ENCODE measurements at places on chromosomes 12 and 14.
A peak's percentile ranks its signal among the peaks of the same experiment; 100 is the strongest.

DNA sequence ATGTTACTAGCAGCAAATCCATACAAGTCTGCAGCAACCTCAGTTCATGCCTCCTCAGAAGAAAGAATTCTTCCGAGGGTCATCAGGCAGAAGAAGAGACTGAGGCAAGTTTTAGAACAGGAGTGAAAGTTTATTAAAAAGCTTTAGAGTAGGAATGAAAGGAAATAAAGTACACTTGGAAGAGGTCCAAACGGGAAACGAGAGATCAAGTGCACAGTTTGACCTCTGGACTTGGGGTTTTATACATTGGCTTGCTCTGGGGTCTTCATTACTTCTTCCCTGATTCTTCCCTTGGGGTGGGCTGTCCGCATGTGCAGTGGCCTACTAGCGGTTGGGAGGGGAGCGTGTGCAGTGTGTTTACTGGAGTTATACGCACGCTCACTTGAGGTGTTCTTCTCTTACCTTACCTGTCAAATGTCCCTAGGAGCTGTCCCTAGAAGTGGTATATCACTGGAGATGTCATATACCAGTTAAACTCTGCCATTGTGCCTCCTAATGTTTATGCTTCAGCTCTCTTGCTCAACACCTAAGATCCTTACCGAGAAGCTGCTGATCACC lies 372.8 kb upstream of the KITLG start:
- no peak for DNase-seq

DNA sequence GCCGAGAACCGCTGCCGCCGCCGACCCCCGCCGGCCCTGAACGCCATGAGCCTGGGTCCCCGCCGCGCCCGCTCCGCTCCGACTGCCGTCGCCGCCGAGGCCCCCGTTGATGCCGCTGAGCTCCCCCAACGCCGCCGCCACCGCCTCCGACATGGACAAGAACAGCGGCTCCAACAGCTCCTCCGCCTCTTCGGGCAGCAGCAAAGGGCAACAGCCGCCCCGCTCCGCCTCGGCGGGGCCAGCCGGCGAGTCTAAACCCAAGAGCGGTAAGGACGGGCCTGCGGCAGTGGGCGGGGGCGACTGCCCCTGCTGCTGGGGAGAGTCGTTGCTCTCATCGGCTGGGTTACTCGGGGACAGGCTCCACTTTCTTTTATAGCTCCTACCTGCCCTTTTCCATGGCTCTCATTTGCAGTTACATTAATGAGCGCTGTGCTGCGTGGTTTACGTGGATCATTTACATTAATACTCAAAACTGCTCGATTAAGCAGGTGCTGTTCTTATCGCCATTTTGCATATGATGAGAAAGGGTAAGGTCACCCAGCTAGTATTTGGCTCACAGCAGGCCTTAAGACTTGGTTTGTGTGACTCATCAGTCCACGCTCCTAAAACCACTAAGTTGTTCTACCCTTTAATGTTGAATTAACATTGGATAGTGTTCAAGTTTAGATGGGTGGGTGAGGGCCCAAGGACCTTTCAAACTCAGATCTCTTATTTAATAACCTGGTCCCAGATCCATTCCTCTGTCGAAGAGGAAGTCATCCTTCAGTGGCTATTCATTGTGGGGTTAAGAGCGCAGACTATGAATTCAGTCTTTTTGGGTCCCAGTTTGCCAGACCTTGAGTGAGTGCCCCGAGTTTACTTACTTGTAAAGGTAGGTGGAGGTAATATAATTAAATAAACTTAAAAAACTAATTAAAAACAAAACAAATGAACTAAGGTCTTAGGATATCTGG lies 823 bp downstream of the RNF10 start:
- peak; percentile 84 for DNase-seq

GRCh38 chr14:98769326-98769725 lies 502.7 kb downstream of the BCL11B start:
- no peak for DNase-seq

DNA sequence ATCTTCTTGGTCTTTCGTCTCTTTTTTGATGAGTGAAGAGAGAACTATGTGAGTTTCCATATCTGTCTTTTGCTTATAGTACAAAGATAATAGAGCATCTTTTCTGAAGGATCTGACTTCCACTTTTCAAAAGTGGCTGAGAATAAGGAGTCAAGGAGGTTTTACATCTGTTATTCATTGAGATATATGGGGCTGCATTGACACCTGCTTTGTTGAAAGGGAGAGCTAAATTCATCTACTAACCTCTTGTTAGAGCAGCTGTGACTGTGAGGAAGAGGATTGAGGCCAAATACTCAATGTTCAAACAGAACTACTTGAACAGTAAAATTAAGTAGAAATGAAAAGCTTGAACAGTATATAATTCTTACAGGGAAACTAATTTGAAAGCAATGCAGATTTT lies 130.2 kb upstream of the ATP2B1 start:
- no peak for DNase-seq
